HL-60 (cell line): ENCODE measurements at places on chromosomes 7 and 10.

GRCh38 chr10:29297678-29298077 lies 8.8 kb downstream of the LYZL1 start:
- DNase-seq = no peak

DNA sequence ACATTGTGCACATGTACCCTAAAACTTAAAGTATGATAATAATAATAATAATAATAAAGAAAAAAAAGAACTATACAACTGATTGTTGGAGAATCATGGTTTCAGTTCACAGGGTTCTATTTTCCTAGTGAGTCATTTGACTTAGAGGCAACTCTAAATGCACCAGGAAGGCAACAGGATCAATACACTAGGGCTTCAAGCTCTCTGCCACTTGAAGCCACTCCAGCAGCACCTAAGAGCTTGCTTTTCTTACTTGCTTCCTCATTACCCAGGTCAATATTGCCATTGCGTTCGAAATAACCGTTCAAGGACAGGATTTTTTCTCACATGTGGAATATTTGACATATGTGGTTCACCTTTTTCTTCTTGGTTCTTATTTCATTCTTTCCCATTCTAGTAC lies 189.7 kb downstream of the GRM3 start:
- DNase-seq = no peak

- no peak for DNase-seq
These were observed 58.5 kb downstream of the LARP4B start for GRCh38 chr10:873020-873419.

- no peak for DNase-seq
These were observed 69.0 kb upstream of the ZNF479 start for GRCh38 chr7:57201021-57201894.

DNA sequence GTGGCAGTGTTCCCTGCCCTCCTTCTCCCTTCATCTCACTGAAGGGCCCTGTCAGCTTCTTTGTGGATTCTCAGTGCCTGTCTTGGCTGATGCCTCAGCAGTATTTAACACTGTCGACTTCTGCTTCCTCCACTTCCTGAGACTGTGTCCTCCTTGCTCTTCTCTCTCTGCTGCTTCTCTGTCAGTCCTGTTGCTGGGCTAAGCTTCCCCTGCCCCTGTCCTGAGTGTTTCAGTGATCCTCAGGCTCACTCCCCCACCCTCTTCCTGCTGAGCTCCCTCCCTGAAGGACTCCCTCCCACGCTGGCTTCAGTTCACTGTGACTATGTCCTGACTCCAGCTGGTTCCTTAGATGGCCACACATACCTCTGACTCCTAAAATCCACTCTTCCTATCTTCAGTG lies 64.9 kb downstream of the CREM start:
- no peak for DNase-seq

GRCh38 chr10:47362199-47362598 lies 14.0 kb downstream of the RBP3 start:
- DNase-seq = no peak

- no peak for DNase-seq
These were observed 49.9 kb downstream of the ARL4A start for GRCh38 chr7:12737373-12737772.

DNA sequence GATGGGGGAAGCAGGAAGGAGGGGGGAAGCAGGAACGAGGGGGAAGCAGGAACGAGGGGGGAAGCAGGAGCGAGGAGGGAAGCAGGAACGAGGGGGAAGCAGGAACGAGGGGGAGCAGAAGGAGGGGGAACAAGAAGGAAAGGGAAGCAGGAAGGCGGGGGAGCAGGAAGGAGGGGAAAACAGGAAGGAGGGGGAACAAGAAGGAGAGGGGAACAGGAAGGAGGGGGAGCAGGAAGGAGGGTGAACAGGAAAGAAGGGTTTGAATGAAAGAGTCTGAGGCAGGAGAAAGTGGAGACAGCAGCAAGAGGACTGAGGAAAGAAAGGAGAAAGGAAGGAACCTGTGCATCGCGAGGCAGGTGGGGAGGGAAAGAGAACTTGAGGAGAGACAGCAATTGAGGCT lies 256.6 kb downstream of the PTEN start:
- DNase-seq = peak; percentile 85

GRCh38 chr7:138665669-138666140 lies 35.5 kb downstream of the SVOPL start:
- no peak for DNase-seq

DNA sequence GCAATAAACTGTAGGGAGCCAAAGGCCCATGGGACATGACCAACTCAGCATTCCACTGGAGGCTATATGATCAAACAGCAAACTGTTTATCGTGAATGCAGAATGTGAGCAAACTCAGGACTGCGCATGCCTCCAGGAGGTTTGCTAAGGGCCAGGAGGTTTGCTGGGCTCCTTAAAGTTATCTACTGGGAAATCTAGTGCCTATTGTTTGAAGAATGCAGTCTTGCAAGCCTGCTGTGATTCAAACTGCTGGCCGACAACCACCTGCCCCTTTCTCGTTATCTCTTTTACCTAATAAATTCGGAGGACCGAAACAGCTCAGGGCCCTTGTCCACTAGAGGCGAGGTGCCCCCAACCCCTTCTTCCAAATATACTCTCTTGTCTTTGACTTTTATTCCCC lies 404.1 kb downstream of the KCNMA1 start:
- no peak for DNase-seq

DNA sequence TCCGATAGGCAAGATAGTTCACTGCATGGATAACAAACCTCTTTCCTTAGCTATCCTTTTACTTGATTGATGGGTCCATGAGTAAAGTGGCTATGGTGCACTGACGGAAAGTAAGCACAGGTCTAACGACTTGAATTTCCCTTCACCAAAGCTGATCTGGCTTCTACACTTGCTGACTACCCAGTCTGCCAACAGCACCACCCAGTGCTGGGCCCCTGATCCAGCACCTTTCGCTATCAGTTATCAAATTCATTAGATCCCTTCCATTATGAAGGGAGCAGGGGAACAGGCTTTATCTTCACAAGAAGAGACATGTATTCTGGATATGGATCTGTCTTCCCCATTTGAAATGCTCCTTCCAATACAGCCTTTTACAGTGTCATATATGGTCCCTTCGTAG lies 855.9 kb downstream of the GRID1 start:
- no peak for DNase-seq

- DNase-seq = no peak
These were observed 52.9 kb downstream of the PIK3AP1 start for GRCh38 chr10:96667401-96667800.

DNA sequence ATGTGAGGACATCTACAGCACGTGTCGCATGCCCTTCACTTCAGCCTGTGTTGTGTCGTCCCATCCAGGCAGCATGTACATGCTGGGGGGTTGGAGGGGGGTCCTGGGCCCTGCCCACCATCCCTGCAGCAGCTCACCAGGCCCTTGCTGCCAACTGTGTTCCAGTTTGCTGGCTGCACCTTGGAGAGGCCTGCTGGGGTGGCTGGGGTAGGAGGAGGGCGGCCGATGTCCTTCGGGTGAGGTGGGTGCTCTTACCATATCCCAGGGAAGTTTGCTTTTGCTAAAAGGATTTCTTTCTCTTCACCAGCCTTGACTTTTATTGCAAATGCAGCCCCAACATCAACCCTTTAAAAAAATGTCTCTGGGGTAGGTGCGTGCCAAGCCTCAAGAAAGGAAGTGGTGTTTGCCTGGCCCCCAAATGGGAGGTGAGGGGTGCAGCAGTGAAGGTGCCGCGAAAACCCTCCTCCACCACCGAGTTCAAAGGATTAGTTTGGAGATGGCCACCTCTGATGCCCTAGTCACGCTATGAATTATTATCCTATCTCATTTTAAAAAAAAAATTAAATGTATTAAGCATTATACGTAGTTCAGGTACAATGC lies 165.8 kb upstream of the KLF6 start:
- DNase-seq = no peak

DNA sequence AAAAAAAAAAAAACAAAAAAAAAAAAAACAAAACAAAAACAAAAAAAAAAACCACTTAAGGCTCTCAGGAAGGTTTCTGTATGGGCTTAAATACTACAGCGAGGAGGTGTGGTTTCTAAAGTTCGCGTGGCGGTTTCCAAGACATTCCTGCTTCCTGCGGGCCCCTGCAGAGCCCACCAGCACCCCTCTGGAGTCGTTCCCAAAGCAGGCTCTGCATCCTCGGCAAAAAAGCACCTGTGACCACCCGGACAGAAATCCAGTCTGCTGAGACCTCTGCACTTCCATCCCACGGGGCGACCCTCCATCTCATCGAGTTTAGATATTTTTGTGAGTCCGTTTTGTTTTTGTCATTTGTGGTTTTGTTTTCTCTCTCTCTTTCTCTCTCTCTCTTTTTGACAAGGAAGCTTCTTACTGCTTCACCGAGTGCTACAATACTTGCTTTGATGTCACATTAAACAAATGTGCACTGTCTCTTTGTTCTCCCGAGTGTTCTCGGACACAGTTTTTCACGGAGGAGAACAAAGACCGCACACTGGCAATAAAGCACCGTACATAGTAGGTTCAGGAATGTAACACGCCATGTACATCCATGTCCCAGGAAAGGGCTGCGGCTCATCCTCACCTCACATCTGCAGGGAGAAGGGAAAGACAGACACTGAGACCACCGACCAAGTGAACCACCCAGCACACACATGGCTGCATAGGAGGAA lies 21.5 kb downstream of the PDGFA start:
- no peak for DNase-seq

DNA sequence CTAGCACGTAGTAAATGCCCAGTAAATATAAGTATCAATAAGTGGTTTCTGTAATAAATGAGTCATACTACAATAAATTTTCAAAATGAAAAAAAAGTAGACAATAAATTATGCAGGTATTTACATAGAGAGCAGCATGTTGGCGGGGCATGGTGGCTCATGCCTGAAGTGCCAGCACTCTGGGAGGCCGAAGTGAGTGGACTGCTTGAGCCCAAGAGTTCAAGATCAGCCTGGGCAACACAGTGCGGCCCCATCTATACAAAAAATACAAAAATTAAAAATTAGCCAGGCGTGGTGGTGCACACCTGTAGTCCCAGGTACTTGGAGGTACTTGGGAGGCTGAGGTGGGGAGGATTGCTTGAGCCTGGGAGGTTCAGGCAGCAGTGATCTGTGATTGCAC lies 509.3 kb upstream of the KLF6 start:
- no peak for DNase-seq

DNA sequence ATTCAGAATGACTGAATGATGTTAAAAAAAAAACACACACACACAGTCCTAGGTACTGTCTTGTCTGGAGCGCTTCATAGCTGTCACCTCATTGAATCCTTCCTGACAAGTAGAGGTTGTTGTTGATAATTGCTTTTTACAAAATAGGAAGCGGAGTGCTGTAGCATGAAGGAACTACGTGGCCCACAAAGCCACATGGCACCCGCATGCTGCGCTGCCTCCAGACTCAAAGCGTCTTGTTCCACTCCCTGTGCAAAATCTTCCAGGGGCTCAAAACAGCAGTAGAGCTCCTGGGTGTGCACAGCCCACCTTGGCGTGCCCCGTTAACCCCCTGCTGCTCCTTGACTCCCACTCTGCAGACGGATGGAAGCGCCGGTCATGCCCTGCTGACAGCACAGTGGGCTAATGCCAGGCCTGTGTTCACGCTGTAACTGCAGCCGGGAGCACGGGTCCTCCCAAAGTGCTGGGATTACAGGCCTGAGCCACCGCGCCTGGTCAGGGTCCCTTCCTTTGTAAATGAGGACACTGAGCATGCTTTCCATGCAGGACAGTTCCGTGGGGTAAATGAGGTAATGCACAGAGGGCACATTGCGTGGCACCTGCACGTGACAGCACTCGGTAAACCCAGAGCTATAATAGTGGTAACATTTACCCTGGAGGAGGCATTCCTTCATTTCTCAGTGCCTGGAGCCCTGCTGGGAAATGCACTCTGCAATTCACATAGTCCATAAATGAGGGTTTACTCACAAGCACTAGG lies 91.1 kb upstream of the GNA12 start:
- no peak for DNase-seq

DNA sequence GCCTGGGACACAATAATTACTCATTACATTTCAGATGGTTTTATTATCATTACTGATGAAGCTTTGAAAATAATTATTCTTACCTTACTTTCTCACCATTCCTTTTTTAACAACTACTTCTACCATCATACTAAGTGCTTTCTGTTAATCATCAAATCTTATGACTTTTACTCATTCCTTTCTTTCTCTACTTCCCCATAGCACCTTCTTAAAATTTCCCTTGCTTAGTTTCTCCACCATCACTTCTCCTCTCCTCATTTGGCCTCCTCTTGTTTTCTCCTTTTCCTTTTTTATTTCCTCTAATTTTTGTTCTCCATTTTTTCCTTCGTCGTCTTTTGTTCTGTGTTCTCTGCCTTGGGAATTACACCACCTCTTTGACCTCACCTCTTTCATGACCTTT lies 303.2 kb upstream of the KAT6B start:
- DNase-seq = no peak

- no peak for DNase-seq
These were observed 116.2 kb downstream of the JAZF1 start for GRCh38 chr7:28064437-28064836.

- DNase-seq = no peak
These were observed 104.2 kb upstream of the ACBD5 start for GRCh38 chr10:27344568-27345454.

DNA sequence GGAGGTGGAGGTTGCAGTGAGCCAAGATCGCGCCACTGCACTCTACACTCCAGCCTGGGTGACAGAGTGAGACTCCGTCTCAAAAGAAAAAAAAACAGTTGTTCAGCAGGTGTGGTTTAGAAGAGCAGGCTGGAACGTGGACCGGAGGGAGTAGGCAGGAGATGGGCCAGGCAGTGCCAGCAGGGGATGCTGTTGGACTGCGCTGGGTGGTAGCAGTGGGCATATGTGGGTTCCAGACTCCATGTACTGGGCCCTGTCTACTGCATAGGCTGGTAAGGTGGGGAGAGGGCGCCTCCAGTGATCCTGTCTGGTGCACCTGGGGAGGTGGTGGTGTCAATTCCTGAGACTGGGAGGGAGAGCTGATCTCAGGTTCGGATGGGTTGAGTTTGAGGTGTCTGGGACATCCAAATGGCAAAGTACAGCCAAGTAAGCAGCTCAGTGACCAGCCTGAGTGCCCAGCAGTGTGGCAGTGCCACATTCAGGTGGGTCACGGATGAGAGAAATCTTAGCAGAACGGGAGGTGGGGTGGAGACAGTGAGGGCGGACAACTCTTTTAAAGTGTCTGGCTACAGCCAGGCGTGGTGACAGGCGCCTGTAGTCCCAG lies 25.9 kb downstream of the SFXN4 start:
- no peak for DNase-seq

DNA sequence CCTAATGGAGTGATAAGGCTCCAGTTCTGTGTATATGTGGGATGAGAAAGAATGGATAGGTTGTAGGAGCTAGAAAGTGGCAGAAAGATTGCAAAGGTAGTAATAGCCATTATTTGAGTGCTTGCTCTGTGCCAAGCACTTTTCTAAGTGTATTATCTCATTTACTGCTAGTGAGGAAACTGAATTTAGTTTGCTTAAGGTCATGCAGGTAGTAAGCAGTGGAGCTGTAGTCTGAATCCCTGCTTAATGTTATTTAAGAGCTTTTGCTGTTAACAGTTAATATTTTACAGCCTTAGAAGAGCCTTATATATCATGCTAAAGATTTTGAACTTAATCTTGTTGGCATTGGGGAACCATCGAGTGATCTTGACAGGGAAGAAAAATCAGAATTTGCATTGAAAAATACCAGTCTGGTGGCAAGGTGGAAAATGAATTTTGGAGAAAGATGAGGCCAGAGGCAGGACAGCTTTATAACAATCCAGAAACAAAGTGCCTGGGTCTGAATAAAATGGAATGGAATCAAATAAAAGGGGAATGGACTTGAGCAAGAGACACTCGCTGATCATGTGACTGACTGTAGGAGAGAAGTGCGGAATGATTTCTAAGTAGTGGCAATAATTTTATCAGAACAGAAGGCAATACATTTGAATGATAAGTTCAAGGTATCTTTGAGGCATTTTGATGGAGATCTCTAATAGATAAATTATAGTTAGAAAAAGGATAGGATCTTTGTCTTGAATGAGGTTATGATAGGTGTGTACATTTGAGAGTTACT lies 15.2 kb downstream of the CAPZA2 start:
- DNase-seq = no peak
